ENCODE measurements at places on chromosomes 3 and 15.

GRCh38 chr3:38458796-38459498, 5.3 kb downstream of the ACVR2B start:
- DNase-seq: no peak

- no peak for DNase-seq
Observed at GRCh38 chr15:60819860-60820259, 340.9 kb upstream of the ICE2 start.

- DNase-seq: no peak
Observed at GRCh38 chr3:71132995-71133730, 450.4 kb downstream of the FOXP1 start.

DNA sequence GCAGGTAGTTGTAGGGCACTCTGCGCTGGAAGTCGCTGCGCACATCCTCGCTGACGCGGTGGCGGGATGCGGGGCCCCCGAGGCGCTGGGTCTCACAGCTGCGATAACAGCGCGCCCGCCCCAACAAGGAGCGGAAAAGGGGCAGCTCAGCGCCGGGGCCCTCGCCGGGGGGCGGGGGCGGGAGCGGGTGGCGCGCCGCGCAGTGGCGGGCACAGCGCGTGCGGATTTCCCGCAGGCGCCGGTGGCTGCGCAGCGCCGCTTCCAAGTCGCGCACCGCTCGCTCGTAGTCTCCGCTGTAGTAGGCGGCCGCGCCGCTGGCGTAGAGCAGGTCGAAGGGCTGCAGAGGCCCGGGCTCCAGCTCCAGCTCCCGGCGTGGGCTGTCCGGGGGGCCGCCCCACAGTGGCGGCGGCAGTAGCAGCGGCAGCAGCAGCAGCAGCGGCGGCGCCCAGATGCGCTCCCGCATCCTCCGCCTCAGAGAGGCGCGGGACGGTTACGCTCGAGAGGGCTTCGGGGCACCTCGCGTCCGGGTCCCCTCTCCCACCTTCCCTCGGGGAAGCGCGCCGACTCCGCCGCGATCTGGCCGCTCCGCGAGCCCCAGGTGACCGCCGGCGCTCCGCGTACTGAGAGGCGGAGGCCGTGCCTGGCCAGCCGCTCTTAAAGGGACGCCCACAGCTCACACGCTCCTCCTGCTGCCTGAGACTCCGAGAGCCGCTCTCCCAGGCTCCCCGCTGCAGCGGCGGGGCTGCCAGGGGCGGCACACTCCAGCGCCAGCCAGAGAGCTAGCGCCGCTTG, at the start of gene P3H2:
TSS of gene P3H2 (minus strand) at position 629 of the 792 bp plus-strand sequence. CDS start at position 463, 166 bp downstream.
- DNase-seq: no peak

- no peak for DNase-seq
Observed at GRCh38 chr3:141875893-141876380, 506 bp upstream of the ATP1B3 start.

DNA sequence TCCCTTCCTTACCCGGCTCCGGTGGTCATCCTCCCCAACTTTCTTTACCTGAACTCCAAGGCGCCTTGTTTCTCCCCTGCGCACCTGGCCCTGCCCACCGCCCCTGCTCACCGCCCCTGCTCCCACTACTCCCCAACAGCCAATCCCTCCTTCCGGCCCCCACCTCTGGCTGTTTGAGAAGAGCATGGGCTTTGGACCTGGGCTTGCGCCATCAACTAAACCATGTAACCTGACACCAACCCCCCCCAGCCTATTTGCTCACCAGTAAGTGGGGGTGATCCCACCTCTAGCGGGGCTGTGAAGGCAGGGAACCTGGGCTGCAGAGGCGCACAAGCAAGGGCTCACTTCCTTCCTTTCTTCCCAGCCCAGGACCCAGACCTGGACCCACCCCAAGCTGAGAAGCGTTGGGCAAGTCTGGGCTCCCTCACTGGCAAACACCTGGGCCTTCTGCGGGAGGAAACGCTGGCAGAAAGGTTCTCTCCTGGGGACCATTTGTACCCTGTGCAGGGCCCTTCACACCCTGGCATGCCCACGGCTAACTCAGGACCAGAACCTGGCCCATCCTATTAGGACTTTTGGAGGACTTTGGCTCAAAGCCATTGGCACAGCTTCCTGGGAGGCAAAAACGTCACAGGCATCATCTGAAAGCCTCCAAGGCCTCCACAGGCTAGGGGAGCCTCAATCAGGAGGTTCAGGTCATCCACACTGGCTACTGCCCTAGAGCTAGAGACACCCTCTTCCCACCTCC, at the start of gene PLXNB1:
TSS of gene PLXNB1 (minus strand) at position 127 of the 748 bp plus-strand sequence. CDS start 5,475 bp downstream, outside the sequence.
- peak; percentile 12 for DNase-seq

DNA sequence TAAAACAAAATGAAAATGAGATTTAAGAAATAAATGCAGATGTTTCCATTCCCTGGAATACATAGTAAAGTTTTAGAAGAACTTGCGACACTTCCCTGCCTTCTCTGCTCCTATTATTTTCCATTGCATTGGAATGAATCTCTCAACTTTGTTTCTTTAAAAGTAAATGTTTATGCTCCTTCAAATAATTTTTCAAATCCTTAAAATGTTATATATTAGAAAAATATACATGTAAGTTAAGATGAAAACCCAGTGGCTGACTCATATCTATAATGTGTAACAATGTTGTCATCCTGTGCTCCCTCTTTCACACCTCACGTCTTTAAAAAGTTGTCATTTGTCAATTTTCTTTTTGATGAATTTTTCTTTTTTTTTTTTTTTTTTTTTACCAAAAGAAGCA, 3.6 kb downstream of the RBMS3 start:
- DNase-seq: no peak

DNA sequence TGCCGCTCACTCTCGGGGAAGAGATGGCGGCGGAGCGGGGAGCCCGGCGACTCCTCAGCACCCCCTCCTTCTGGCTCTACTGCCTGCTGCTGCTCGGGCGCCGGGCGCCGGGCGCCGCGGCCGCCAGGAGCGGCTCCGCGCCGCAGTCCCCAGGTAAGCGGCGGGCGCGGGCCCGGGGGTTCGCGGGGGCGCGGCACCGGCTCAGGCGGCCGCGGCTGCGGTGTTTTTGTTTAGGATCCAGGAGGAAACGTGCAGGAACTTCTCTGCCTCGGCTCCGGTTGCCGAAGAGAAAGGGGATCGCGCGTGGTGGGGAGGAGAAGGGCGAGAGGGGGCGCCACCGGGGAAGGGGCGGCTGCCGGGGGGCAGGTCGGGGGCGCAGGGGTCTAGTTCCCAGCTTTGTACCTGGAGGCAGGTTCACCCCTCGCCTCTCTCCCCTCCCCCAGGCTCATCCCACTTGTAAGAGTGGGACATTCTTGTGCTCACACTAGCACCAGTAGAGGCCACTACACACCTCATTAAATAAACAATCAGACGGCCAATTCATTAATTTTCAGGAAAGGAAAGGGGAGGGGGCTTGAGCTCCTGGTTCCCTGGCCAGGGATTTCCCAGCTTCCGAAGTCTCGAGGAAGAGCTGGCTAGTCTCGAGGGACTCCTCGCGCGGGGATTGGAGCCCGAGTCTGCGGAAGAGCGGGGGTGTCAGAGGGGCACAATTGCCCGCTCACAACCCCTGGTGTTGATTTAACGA, 562 bp downstream of the NEO1 start:
- peak; percentile 18 for DNase-seq

DNA sequence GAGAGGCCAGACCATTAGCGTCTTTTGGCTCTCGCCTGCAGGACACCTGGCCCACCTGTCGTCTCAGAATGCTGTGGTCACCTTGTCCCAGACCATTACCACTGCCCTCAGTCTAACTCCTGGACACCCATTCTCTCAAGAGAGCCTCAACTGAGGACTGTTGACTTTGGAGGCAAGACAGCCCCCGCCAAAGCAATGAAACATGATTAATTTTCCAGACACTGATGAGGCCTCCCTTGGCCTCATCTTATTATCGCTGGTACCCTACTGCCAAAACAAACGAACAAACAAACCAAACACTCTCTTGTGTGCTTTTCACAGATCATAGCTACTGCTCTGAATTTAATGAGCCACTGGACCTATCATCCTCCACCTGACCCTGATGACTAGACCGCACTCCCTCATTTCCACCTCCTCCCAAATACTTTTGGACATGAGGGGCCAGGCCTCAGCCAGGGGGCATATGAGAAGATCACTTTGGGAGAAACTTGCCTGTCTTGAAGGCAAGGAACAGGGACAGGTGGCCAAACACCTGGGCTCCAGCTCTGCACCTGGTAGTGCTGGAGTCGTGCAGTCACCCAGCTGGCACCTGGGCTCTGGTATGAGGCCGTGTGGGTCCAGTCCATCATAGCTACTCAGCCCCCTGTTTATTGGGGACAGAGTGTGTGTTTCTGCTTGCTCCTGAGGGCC, 27.6 kb downstream of the ALS2CL start:
- DNase-seq: no peak

DNA sequence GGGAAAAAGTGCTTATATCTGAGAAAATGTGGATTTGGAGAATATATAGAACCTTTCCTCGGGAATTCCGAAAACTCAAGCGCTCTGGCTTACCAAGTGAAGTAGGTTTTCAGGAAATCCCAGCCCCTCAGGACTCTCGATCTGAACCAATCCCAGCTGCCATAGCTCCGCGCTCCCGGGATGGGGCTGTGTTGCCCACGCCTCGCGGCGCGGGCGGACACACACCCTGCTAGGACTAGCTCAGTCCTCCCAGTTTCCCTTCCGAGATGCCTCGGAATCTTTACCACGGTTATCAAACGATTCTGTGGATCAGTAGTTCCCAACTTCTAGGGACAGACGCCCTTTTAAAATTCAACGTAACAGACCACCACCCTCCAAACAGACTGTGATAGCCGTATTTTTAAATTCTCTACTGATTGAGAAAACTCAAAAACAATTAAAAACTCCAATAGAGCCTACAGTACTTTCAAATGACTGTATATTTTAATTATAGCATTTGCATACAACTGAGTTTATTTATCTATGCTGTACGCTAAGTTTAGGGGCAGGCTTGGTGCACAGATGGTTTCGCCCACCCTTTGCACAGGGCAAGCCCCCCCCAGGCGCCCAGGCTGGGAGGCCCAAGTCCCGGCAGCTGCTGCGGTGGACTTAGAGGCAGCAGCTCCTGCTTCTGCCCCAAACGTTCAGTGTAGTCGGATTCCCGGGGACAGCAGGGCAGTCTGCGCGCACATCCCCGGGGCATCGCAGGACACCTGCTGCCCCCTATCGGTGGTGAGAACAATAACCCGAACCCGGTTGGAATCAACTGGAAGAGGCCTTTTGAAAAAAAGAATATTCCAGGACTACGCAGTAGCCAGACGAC, 52.3 kb downstream of the CCDC54 start:
- DNase-seq: peak; percentile 55

DNA sequence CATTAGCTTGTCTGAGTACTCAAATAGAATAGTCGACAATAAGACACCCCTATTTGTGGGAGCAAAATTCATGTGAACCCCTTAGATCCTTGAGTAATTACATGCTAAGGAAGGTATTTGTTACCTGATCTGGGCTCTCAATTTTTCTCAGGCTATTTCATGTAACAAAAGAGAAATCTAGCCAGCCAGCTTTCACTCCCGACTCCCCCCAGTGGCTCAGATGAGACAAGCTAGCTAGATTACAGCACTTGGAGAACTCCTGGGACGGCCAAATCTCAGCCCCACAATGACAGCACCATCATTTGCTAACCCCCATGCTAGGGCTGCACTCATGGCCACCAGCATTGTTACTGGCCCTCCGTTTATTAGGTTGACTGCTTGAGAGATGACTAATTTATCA, 41.3 kb downstream of the GLDN start:
- DNase-seq: no peak

DNA sequence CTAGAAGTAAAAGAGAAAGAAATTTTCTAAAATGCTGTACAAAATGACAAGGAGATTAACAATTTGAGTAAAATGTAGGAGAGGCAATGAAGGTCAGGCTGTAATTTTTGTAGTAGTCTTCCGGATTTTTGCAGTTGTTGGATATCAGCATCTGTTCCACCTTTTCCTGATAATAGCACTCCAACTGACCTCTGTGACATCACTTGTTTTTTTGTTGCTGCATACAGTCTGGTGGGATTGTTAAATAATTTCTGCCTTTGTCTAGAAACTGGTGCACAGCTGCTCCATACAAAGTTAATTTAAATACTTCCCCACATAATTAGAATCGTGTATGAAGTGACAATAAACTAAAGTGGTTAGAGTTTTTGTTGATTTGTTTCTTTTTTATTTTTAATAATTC, 731.4 kb downstream of the PLOD2 start:
- no peak for DNase-seq

DNA sequence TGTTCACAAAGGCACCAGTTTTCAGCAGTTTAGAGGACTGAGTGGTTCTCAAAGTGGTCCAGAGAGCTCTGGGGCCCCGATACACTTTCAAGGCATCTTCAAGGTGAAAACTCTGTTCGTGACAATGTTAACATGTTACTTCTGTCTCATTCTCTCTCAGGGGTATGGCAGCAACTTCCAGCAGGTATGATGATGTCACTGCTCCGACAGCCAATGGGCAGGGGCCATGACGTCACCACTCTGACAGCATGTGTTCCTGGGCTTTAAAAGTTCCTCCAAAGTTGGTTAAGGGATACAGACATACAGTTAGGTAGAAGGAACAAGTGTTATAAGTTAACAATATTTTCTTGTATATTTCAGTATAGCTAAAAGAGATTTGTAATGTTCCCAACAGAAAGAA, 87.9 kb downstream of the KLF15 start:
- DNase-seq: no peak

DNA sequence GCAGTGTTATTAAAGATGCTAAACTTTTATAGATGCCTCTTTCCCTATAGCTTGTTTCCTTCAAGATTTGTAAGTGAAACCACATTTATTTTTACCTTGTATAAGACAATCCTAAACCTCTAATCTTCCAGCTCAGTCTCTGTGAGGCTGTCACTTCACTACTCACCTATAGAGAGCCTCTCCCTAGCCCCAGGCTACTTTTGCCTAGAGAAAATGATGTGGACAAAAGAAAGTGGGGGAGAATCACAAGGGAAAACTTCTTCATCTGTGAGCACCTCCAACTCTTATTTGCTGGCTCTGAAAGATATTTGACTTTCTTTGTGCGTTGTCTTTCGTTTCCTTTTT, 74.9 kb upstream of the SCN5A start:
- no peak for DNase-seq

- DNase-seq: no peak
Observed at GRCh38 chr3:61357902-61358301, 106.7 kb upstream of the FHIT start.

GRCh38 chr3:38582941-38583645, 66.4 kb downstream of the SCN5A start:
- no peak for DNase-seq

DNA sequence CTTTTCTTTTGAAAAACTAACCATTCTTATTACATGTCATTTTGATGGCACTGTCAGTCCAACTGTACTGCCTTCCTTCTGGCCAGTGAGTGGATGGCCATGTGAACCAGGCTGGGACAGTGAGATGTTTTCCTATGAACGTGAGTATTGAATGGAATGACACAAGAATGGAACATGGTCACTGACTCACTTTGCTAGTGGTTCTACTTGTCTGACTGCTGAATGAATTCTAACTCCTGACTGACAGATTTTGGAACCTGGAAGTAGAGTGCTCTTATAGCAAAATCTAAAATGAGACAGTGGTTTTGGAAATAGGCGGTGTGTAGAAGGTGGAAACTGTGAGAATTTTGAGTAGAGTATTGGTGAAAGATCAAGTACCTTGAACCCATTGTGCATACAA, 606.9 kb upstream of the KCNMB2 start:
- DNase-seq: no peak

- no peak for DNase-seq
Observed at GRCh38 chr3:14946739-14947099, 664 bp upstream of the NR2C2 start.

- DNase-seq: no peak
Observed at GRCh38 chr3:101377796-101378195, 57.4 kb upstream of the IMPG2 start.
